ENCODE measurements at places on chromosomes 11 and 22.

DNA sequence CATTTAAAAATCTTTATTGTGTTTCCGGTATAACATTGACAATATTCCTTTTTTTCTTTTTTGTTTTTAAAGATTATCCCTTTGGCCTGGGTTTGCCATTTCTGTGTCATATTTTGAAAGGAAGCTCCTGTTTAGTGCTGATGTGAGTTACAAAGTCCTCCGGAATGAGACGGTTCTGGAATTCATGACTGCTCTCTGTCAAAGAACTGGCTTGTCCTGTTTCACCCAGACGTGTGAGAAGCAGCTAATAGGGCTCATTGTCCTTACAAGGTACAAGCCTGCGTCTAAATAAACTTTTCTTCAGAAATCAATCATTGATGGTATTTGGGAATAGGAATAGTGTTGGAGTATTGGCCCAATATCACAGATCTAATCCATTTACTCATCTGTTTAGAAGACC is 19.8 kb downstream of the PIWIL4 start:
- DNase-seq = no peak

GRCh38 chr22:42074132-42074811 is at the start of gene PHETA2:
Gene PHETA2 (plus strand): TSS chr22:42074248. CDS start chr22:42077294, 3,046 bp downstream.
- no peak for DNase-seq

- DNase-seq = no peak
Observed at GRCh38 chr11:92845805-92846204, 123.6 kb upstream of the MTNR1B start.

GRCh38 chr11:11569936-11570491 is 51.8 kb downstream of the GALNT18 start:
- DNase-seq = no peak

DNA sequence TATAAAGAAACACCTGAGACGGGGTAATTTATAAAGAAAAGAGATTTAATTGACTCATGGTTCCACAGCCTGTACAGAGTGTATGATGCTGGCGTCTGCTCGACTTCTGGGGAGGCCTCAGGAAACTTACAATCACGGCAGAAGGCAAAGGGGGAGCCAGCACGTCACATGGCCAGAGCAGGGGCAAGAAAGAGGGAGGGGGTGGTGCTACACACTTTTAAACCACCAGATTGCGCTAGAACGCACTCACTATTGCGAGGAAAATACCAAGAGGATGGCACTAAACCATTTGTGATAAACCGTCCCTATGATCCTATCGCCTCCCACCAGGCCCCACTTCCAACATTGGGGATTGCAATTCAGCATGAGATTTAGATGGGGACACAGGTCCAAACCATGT is 79.7 kb upstream of the CARD18 start:
- DNase-seq = no peak

- DNase-seq = no peak
Observed at GRCh38 chr11:924406-925157, 1.1 kb upstream of the AP2A2 start.

DNA sequence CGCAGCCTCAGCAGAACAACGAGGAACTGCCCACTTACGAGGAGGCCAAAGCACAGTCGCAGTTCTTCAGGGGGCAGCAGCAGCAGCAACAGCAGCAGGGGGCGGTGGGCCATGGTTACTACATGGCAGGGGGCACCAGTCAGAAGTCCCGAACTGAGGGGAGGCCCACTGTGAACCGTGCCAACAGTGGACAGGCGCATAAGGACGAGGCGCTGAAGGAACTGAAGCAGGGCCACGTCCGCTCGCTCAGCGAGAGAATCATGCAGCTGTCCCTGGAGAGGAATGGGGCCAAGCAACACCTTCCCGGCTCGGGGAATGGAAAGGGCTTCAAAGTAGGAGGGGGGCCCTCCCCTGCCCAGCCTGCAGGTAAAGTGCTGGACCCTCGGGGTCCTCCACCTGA is 31.6 kb downstream of the AMOTL1 start:
- DNase-seq = no peak

DNA sequence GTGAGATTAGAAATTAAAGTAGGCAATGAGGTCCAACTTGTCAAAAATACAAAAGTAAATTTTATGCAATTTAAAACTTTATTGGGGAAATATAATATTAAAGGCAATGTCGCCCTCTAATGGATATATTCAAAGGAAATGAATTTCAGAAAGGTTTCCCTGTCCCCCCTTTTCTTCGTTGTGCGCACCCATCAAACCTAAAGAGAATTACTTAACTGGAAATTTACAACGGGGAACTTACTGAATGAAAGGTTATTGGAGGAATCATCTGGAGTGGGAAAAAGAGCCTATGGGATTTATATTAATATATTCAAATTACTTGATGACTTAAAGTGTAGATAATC is 1.7 kb upstream of the ABTB2 start:
- no peak for DNase-seq

DNA sequence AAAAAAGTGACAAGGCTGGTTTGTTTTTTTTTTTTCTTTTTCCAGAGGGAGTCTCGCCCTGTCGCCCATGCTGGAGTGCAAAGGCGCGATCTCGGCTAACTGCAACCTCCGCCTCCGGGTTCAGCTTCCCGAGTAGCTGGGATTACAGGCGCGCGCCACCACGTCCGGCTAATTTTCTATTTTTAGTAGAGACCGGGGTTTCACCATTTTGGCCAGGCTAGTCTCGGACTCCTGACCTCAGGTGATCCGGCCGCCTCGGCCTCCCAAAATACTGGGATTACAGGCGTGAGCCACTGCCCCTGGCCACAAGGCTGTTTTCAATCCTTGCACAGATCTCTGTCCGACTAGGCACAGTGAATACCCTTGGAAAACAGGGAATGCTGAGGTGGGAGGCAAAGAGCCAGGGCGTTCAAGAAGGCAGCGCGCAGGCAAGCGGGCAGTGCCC is 566 bp downstream of the ATP6V1E1 start:
- DNase-seq = no peak

- no peak for DNase-seq
Observed at GRCh38 chr11:120012245-120012644, 125.7 kb downstream of the TRIM29 start.

DNA sequence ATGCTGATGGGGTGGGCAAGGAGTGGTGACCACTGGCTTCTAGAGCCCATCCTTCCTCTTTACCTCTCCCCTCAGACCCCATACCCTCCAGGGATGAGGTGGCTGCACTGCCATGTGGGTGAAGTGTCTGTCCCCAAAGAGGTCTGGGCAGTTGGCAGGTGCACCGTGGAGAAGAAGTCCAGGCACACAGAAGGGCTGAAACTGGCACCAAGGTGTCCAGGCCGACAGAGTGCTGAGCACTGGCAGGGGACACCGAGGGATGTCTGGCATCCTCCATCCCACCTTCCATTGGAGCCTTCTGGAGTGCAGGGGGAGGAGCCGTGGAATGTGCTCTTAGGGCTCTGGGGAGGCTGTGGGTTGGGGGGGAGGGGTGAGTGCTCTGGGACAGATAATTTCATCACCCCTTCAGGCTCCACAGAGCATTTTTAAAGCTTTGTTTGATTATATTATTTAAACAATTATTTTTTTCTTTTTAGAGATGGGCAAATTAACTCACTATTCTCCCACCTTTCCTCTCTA is 37.9 kb downstream of the PKNOX2 start:
- DNase-seq = no peak

GRCh38 chr11:35723493-35723892 is 60.9 kb downstream of the TRIM44 start:
- DNase-seq = no peak

GRCh38 chr11:13672576-13673210 is 4.2 kb downstream of the FAR1 start:
- no peak for DNase-seq

- DNase-seq = no peak
Observed at GRCh38 chr22:33299245-33299956, 241.2 kb upstream of the SYN3 start.
